ENCODE measurements at places on chromosomes 3 and 15.

- no peak for DNase-seq
These were observed 12.2 kb upstream of the ALDH1A3 start for GRCh38 chr15:100867433-100867832.

DNA sequence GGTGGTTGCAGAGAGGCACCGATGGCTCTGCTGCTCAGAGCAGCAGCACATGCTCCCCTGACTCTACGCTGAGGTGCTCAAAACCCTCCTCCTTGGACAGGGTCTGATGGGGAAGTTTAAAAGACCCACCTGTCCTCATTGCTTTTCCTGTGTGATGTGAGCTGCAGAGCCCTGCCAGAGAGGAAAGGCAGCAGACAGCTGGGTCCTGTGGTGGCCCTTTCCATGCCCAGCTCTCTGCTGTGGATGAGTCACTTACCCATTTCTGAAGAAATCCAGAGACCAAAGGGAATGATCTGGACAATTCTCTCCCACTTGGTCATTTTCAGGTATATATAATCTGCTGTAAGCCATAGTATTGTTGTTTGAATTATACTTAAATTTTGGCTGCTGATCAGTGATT, 121.7 kb downstream of the CHDH start:
- no peak for DNase-seq

DNA sequence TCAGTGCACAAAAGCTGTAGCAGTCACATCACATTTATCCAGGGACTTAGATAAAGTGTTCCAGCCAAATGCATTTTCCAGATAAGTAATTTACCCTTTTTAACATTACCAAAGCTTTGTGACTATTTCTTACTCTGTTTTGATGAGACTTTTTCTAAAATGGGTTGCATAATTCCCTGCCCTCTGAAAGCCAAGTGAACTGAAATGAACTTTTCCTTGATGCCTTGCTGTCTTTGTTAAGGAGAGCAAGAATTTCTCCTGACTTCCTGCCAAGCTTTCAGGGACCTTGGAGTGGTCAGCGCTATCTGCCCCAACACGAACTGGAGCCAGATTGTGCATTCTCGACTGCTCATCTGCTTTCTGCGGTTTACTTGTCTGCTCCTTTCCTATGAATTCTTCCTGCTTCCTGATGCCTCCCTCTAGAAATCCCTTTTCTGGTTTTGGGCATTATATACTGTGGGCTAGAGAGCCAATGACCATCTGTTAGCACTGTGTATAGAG, 34.8 kb downstream of the EIF4E3 start:
- DNase-seq = no peak

GRCh38 chr3:102225407-102226132, 209.2 kb upstream of the ZPLD1 start:
- peak; percentile 89 for DNase-seq

DNA sequence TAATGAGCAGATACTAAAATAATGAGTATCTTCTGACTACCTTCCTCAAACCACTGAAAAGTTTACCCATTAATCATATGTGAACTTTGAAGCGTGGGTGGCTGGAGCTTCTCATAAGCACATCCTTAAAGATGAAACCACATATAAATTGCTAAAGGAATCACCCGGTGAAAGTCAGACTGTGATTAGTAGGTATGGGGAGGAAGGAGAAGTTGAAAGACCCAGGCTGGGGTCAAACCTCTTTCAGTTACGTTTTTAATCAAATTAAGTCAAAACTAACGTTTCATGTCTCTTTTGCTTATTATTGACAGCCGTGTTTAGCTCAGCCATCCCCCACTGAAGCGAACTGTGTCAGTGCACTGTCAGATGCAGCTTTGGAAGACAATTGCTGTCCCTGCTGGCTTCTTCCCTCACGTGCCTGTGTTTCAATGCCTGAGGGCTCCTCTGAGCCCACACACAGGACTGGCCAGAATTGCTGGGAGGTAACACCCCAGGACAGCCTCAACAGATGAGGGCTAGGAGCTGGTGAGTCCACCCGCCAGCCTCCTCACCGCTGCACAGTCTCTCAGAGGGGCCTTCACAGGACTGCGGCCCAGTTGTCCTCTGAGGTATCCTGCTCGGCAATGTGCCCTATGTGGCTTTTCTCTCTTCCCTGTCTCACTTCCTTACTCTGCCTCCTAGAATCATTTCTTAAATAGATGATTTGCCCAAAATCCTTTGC, 29.3 kb upstream of the SH3BP5 start:
- peak; percentile 13 for DNase-seq
